ENCODE measurements at places on chromosomes 5 and 9.

- DNase-seq, result no peak
Observed at GRCh38 chr5:124745928-124746915, at the start of gene ZNF608. Gene ZNF608 (minus strand): TSS chr5:124746639. CDS start chr5:124744989, 1,650 bp downstream.

GRCh38 chr9:83285445-83286225 is 222.7 kb upstream of the RASEF start:
- no peak for DNase-seq

DNA sequence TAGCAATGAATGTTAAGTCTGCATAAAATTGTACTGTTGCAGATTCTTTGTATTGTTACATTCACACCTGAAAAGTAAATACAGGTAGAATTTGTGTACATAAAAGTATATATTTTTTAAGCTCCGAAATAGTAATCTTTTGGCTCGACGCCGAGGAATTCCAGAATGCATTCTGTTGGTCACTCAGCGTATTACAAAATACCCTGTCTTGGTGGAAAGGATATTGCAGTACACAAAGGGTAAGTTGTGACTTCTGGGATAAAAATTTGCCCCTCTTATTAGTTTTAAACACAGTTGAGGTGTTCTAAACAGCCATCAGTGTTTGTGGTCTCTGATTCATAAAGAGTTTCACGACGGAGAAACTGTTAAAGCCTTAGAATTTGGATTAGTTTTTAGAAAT is 257.6 kb downstream of the ARHGEF28 start:
- DNase-seq, result no peak

- DNase-seq, result no peak
Observed at GRCh38 chr5:109022056-109022455, 274.4 kb downstream of the FER start.
